ENCODE measurements at places on chromosomes 13 and 19. TPM values are rescaled to one million over a fixed set of nuclear protein-coding genes. Genes with fewer than 3 reads are reported as not detected.

DNA sequence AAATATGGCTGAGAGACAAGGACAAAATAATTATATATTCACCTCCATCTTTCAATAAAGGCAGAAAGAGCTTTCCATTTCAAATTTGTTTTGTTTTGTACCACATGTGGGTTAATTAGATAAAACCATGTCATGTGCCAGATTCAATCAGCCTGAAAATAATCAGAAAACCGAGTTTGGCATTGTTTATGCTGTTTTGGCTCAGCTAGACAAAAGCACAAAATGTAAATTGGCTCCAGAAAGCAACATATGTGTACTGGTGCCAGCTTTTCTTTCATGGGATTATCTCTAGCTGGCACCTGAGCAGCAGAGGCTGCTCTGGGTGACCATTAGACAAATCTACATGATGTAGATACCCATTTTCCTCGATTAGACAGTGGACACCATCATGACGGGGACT lies 9.2 kb upstream of the DNAJC15 start:
- no peaks in the 10 kb centered on the region for H3K27me3 ChIP-seq
- DNase-seq: no peak
- peaks cover 9% of the 10 kb centered on the region for H3K4me1 ChIP-seq
- H3K4me3 ChIP-seq: no peak overlapping the region

GRCh38 chr13:24684600-24684998 lies 4.4 kb downstream of the ATP12A start:
- H3K36me3 ChIP-seq: no peaks in the 10 kb centered on the region
- no peak for DNase-seq

GRCh38 chr19:32181216-32181920 lies 164.0 kb upstream of the ZNF507 start:
- no peak overlapping the region for H3K4me3 ChIP-seq
- no peaks in the 10 kb centered on the region for H3K36me3 ChIP-seq
- no peaks in the 10 kb centered on the region for H3K4me1 ChIP-seq

DNA sequence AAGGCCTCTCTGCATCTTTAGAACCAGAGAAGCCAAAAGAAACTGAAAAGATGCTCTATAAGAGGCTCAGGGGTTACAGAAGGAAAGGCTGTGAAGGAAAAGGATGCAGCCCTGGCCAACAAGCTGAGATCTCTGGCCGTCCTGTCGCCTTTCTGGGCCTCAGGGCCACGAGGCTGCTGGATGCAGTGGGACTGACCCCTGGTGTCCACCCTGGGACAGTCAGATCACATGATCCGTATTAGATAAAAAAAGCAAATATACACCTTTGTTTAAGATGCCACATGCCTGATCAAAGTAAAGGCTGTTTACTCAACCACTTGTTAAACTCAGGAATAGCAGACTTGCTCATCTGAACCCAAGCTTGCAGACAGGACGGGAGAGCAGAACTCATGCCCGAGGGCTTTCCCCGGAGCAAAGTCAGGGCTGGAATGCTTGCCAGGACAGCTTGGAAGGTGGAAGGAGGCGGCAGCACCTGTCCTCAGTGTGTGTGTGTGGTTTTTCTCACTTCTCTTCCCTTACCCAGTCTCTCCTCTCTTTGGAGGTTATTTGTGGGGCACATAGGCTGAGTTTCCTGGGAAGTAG lies 206.5 kb upstream of the TSHZ3 start:
- DNase-seq: no peak
- no peak overlapping the region for H3K27ac ChIP-seq
- no peak overlapping the region for H3K4me3 ChIP-seq
- H3K27me3 ChIP-seq: no peaks in the 10 kb centered on the region

DNA sequence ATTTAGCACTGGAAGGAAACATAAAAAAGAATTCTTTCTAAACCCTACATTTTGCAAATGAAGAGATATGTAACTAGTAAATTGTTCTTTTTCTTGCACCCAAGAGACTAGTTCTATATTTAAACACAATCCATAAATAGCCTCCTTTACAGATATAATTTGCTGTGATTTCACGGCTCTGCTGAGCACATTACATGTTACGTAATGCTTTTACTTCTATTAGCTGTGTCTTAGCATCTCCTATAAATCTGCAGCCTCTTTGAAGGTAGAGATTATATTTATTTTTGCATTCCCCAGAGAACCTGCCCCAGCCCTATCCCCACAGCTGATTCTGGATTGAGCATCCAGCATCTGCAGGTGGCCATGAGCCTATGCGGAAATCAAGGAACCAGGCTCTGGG lies 32.2 kb downstream of the LACC1 start:
- no peak overlapping the region for H3K27ac ChIP-seq
- peaks cover 13% of the 10 kb centered on the region for H3K4me1 ChIP-seq
- peaks cover 6% of the 10 kb centered on the region for H3K27me3 ChIP-seq
- no peak overlapping the region for H3K4me3 ChIP-seq
- no peaks in the 10 kb centered on the region for H3K36me3 ChIP-seq

DNA sequence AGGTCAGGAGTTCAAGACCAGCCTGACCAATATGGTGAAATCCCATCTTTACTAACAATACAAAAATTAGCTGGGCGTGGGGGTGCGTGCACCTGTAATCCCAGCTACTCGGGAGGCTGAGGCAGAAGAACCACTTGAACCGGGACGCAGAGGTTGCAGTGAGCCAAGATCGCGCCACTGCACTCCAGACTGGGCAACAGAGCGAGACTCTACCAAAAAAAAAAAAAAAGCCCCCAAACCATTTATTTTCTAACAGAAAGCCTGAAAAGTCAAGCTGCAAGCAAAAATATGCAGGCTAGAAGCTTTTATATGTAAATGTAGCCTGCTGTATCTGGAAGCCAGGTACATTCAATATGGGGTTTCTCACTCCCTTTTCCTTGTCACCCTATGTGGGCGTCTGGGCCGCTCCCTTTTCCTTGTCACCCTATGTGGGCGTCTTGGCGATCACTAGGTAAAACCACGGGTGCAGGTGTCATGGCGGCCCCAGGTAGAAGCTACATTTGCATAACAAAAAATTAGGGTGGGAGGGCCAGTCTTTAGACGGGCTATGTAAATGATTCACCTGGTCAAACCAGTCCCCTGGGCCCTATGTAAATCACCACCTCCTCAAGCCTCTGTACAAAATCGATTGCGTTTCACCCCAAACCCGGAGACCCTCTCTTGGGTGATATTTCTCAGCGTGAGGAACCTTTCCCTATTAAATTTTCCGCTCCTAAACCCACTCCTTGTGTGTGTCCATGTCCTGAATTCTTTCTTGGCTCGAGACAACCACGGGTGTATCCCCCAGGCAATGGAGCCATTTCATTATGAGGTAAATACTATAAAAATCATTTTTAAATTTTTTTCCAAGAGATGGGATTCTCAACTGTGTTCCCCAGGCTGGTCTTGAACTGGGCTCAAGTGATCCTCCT lies 2.1 kb downstream of the TRIM13 start:
- peaks cover 20% of the 10 kb centered on the region for H3K36me3 ChIP-seq
- peaks cover 63% of the 10 kb centered on the region for H3K4me1 ChIP-seq
- DNase-seq: no peak
- peak overlapping the region; percentile 81 for H3K4me3 ChIP-seq
- no peaks in the 10 kb centered on the region for H3K27me3 ChIP-seq

GRCh38 chr19:32287086-32287485 lies 58.3 kb upstream of the ZNF507 start:
- H3K4me3 ChIP-seq: no peak overlapping the region
- H3K27ac ChIP-seq: no peak overlapping the region
- H3K4me1 ChIP-seq: no peaks in the 10 kb centered on the region
- no peak for DNase-seq
- no peaks in the 10 kb centered on the region for H3K27me3 ChIP-seq
- H3K36me3 ChIP-seq: no peaks in the 10 kb centered on the region

Gene HIF3A
- total RNA-seq: 77.5 TPM

Gene C13orf42
- not detected for total RNA-seq

Gene KCNN4
- total RNA-seq: 0.64 TPM

Gene IGLON5
- not detected for total RNA-seq

Gene FLT3LG
- 10.8 TPM for total RNA-seq
